NCI-H1436 treated with DMSO at 0.1 percent for 48 hours (cell line): ENCODE measurements at places on chromosomes 16 and 17.

GRCh38 chr17:6494239-6494941 lies 50.1 kb downstream of the PIMREG start:
- no peak for DNase-seq

DNA sequence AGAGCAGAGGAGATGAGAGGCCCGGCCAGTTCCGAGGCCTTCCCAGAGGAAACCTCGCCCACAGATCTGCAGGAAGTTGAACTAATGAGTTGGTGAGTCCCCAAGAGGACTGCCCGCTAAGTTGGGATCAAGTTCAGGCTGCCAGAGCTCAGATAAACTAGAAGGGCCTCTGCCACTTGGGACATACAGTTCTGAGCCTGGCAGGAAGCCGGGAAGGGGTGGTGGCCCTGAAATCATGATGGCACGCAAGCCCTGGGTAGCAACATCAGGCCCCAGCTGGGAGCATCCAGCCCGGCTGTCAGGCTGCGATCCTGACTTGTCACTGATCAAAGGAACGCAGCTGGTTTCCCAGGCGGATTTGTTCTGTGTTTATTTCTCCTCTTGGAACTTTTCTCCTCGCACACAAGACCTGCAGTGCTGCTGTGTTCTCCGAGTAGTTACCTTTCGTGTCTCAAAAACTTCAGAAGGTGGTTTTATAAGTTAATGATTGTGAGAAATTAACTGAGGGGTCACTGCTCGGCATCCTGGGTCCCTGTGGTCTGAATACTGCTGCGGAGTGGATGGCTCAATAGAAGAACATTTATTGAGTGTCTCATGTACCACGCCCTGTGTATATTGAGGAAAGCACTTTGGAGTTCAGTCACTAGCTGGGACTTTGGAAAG lies 8.0 kb upstream of the WFDC1 start:
- DNase-seq, result no peak

GRCh38 chr17:17151962-17152361 lies 54.2 kb downstream of the PLD6 start:
- DNase-seq, result no peak

DNA sequence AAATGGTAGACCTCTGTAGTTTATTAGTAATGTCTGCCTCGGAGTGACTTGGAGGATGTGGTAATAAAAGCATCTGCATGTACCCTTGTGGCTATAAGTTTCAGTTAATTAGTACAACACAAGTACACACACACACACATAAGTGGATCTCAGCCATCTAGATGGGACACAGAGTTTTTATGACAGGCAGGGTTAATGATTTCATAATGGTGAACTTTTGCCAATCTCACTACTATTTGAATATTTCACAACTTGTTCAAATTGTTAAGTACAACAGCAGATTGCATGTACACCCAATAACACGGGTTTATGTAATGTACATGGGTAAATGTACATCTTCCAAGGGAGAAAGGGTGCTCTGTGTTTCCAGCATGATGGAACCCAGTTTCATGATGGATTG lies 511.3 kb upstream of the HSBP1 start:
- DNase-seq, result no peak

DNA sequence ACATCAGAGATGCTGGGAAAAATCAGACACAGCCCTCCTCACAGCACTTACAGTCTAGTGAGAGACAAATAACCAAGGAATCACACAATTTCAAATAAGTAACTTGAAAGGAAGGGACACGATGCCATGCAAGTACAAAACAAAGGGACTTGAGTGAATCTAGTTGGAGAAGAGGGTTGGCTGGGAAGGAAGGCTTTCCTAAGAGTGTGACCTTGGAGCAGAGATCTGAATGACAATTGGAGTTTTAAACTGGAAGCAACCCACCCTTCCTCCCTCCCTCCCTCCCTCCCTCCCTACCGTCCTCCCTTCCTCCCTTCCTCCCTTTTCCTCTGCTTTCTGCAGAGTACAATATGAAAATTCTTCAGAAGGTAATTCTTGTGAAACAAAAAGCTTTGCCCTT lies 31.1 kb downstream of the ADAMTS18 start:
- no peak for DNase-seq

GRCh38 chr17:4843321-4844000 lies 10.3 kb downstream of the MINK1 start:
- no peak for DNase-seq

GRCh38 chr16:28556914-28557320 lies 3.2 kb downstream of the SGF29 start:
- no peak for DNase-seq

DNA sequence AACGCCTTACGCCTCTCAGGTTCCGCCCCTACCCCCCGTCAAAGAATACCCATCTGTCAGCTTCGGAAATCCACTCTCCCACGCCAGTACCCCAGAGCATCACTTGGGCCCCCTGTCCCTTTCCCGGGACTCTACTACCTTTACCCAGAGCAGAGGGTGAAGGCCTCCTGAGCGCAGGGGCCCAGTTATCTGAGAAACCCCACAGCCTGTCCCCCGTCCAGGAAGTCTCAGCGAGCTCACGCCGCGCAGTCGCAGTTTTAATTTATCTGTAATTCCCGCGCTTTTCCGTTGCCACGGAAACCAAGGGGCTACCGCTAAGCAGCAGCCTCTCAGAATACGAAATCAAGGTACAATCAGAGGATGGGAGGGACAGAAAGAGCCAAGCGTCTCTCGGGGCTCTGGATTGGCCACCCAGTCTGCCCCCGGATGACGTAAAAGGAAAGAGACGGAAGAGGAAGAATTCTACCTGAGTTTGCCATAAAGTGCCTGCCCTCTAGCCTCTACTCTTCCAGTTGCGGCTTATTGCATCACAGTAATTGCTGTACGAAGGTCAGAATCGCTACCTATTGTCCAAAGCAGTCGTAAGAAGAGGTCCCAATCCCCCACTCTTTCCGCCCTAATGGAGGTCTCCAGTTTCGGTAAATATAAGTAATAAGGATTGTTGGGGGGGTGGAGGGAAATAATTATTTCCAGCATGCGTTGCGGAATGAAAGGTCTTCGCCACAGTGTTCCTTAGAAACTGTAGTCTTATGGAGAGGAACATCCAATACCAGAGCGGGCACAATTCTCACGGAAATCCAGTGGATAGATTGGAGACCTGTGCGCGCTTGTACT lies at the start of gene BRCA1:
Gene BRCA1 (minus strand): TSS at position 232 of the 834 bp plus-strand sequence. CDS start 1,268 bp downstream, outside the sequence.
- DNase-seq, result peak; percentile 99

GRCh38 chr16:17358846-17359245 lies 111.9 kb downstream of the XYLT1 start:
- no peak for DNase-seq

DNA sequence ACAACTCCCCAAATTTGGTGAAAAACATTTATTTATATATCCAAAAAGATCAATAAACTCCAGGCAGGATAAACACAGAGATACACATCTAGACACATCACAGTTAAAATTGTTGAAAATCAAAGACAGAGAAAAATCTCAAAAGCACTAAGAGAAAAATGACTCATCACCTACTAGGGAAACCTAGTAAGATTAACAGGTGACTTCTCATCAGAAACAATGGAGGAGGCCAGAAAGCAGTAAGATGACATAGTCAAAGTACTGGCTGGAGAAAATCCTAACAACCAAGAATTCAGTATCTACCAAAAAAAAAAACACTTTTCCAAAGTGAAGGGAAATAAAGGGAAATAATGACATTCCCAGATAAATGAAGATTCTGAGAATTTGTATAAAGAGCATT lies 33.8 kb downstream of the ULK2 start:
- DNase-seq, result no peak

GRCh38 chr16:75590920-75591843 lies 25.0 kb downstream of the GABARAPL2 start:
- no peak for DNase-seq

DNA sequence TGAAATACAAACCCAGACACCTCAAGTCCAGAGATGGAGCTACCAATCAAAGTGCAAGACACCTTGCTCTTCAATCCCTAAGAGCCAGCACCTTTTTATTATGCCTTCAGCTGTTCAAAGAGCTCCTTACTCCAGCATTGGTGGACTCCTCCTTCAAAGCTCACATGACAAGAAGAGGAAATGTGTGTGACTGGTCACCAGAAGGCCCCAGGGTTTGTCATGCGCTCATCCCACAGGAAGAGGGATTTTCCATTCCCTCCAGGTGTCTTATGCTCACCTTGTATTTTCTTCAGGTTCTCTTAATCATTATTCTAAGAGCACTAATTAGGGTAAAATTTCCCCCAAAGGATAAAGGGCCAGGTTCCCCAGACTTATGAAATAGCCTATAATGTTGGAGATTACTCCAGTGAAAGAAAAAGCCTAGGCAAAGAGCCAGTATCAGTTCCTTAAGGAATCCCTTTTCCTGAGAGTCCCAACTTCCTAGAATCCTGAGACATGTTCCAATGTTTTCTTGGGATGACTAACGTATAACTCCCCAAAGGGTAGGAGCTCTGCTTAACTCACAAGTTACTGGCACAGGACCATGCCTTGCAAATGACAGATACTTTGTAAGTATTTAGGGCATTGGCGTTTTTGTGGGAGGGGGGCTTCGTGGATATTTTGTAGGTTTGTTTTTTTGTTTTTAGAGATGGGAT lies 56.9 kb upstream of the SOX9 start:
- no peak for DNase-seq

DNA sequence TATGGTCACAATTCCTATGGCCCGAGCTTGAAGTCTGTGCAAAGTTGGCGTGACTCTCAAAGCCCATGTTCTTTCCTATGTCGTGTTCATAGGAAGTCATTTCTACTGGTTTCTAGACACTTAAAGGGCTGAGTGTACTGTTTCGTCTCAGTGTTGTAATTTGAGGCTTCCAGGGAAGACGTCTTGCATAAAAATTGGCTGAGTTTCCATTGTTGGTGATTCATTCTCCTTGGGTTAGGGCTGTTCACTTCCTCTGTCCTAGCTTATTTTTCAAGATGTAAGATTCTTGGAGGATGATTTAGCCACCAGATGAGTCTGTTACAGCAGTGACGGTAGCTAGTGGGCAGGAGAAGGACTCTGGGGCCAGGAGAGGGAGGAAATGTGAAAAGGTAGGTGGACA lies 43.1 kb downstream of the PIK3R5 start:
- DNase-seq, result no peak

DNA sequence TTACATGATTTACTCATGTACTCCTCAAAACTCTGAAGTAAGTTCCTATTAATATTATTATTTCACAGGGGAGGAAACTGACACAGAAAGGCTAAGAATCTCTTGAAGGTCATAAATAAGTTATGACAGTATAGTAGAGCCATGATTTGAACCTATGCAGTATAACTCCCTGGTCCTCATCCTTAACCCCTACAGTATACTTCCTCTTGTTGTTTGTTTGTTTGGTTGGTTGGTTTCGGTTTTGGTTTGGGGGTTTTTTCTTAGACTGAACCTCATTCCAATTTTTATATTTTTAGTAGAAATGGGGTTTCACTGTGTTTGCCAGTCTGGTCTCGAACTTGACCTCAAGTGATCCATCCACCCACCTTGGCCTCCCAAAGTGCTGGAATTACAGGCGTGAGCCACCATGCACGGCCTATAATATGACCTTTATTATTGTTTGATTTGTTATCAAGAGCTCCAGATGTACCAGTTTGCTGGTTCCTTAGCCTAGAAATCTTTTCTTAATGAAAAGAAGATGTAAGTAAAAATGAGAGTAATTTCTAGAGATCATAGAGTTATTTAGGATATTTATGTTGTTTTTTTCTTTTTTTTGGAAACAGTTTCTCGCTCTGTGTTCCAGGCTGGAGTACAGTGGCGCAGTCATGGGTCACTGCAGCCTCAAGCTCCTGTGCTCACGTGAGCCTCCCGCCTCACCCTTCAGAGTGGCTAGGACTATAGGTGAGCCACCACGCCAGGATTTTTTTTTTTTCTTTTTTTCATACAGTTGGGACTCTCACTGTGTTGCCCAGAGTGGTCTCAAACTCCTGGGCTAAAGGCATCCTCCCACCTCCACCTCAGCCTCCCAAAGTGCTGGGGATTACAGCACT lies 4.8 kb downstream of the PRR11 start:
- DNase-seq, result no peak

DNA sequence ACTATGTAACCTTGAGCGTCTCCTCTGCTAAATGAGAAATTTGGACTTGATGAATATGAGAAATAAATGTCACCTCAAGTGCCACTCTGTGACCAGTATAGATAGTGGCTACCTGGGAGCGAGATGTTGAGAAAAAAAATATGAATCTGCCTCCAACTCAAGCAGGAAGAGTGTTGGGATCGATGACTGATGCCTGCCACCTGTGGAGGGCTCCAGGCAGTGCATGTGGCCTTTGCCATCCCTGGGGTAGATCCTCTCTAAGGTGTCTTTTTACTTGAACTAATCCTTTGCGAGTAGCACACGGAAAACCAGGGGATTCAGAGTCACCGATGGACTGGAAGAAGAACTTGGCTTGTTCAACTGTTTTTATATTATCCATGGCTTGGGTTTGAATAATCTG lies 9.4 kb downstream of the CCDC182 start:
- peak; percentile 52 for DNase-seq

DNA sequence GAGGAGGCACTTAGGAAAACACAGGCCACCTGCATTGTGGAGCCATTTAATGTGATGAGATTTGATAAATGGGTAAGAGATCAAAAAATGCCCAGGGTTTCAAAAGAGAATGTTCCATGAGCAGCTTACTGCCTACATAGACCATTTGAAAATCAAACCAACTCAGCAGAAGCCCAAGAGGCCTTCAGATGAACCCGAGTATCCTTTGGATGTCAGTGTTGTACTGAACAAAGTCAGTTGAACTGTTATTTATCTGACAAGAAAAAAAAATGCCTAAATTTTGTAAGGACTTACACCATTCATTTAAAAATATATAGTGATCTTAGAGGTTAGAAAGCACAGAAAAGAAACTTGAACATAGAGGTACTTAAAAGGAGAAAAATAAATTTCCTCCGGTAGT lies 381.7 kb downstream of the ZFHX3 start:
- DNase-seq, result no peak

DNA sequence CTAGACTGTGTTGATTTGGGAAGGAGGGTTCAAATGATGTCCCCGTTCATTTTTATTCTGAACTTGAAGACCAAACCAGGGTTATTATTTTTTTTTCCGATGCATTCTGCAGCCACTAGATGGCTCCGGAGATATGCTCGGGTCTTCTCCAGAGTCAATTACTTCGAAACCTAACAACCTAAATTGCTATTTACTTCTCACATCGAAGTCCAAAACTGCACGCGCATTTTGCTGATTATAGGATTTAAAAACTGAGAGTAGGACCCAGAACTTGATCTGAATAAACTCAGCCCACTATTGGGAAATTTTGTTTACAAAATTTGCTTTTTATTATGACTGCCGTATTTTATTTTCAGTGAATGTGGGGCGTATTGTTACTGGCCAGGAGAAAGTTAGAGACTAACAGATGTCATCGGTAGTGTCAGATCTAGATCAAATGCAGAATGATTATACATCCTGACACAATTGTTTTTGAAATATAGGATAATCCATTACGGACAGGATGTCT lies 263.8 kb downstream of the HS3ST3A1 start:
- peak; percentile 33 for DNase-seq
